ENCODE measurements at places on chromosomes 7 and 10.

DNA sequence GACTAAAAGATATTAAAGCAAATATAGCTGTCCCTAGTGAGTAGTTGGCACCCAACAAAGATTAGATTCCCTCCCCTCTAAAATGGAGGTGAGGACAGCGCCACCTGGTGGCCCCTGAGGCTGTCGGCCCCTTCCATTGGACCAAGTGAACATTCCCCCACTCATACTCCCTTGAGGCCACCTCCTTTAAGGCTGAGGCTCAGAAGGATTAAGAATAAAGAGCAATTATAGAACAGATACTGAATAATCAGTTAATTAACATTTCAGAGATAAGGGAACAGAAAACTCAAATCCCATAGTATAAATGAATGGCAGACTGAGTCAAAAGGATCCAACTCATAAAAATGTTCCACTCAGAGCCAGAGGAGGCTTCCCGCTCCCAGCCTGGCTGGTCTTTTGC is 130.4 kb upstream of the GHITM start:
- no peak for DNase-seq

- DNase-seq, result peak; percentile 61
Observed at GRCh38 chr7:127290116-127290655, 37.4 kb upstream of the GRM8 start.

DNA sequence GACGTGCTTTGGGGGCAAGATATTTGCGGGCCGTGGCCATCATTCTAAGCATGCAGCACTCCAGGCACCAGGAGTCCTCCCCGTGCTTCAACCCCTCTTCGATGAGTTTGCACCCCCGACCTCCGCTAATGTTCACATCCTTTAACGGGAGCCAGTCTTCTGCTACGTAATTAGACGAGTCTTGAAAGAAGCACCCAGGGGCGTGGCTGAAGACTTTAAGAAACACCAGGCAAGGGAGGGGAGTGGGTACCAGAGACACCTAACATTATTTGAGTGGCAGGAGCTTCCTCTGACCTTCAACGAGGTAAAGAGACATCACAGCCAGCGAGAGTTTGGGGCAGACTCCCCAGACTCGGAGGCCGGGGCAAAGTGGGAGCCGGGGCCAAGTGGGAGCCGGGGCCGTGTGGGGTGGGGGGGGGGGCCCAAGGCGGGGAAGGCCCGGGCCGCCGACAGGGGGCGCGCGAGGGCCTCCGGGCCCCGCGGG is 31.1 kb upstream of the TOMM7 start:
- no peak for DNase-seq

DNA sequence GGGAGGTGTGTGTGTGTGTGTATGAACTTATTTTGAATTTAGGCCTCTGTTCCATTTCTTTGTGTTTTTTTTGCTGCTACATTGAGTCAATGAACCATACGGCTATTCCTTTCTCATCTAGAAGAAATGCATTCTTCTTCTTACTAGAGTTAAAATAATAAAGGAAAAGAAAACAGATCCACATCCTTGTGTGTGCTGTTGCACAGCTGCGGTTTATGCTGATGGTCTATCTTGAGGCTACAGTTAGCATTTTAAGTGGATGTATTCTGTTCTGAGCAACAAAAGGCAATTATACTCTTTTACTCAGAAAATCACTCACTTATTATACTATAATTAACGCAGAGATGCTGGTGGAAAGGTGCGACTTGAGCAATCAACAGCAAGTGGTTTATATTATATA is 615.0 kb upstream of the MBL2 start:
- DNase-seq, result no peak

DNA sequence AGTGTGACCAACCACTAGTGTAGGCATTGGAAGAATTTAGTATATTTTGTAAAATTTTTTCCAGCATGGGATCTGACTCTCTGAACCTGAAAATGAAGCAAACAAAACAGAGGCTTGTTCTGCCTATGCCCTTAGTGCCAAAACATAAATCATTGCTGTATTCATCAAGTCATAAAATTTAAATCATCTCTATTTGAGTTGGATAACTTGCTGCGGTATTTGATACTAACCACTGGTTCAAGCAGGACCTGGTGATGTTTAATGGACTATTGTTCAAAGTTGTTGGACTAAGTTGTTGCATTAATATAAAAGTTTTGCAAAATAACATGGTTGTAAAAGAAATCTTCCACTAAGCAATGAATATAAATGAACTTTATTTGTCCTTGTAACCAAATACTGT is 19.8 kb upstream of the RPA3 start:
- no peak for DNase-seq

DNA sequence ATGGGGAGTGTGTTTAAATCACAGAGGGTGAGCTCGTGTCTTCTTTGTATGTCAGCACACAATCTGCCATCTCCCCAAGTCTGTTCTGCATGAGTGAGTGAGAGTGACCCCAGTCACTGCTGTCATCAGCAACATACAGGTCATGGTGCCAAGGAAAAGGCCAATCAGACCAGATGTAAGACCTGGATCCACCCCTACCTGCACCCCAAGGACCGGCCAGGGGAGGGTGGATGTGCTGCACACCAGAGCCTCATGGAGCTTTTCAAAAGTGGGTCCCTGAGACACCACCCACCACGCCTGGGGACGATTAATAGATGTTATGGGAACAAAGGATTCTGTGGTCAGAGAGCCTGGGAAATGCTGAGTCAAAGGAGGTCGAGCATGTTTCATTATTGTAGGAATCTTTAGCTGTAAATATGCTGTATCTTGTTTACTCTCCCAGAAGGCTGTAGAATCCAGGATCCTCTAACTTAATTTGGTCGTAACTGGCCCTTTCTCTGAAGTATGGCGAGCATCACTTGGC is 420.5 kb downstream of the RPS24 start:
- no peak for DNase-seq

DNA sequence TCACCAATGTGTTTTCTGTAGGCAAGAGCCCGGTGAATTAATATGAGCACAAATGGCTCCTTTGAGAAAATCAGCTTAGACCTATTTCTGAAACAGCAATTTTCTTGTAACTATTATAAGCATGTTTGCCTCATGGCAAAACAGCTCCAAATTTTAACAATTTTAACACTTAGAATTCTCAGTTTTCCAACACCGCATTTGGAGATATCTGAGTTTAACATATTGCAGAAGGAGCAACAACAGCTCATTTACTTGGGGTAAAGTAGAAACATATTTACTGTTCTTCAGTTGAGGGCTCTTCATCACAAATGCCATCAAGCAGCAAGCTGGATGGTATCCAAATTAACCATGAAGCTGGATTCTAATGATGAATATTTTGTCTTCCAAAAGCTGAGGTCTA is 134.0 kb upstream of the SLC26A5 start:
- DNase-seq, result no peak

Data from NCI-H524 treated with DMSO at 0.1 percent for 48 hours (cell line).